Coronary artery (tissue), 2 donors: ENCODE measurements at places on chromosomes 11 and 22.

GRCh38 chr11:116499396-116500003 lies 273.3 kb downstream of the BUD13 start:
- peak; percentile 31 for DNase-seq

- no peak for DNase-seq
Observed at GRCh38 chr22:50470491-50470890, 4.3 kb downstream of the SBF1 start.

DNA sequence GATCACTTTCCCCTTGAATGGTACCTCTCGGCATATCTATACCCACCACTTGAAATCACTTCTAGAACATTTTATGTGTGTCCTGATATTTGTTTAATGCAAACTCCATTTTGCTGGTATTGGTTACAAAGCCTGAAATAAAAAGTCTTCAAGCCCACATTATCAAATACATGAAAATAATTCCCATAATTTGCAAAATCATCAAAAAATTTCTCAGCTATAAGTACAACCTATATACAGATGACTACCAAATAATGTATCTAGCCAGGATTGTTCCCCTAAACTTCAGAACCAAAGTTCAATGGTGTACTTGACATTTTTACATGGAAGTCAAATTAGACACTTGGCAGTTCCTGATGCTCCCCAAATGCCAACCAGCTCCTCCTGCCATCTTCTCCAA lies 71.8 kb downstream of the PRCP start:
- no peak for DNase-seq

- DNase-seq, result no peak
Observed at GRCh38 chr11:30741039-30741550, 154.9 kb upstream of the MPPED2 start.

GRCh38 chr22:29871684-29872083 lies 11.3 kb upstream of the MTMR3 start:
- no peak for DNase-seq

GRCh38 chr11:24386546-24387397 lies 110.1 kb upstream of the LUZP2 start:
- DNase-seq, result no peak

GRCh38 chr11:123308077-123308476 lies 113.0 kb upstream of the CLMP start:
- no peak for DNase-seq

- no peak for DNase-seq
Observed at GRCh38 chr11:58301576-58301975, 33.5 kb upstream of the OR10W1 start.

GRCh38 chr11:121535129-121535796 lies 82.5 kb upstream of the SORL1-AS1 start:
- no peak for DNase-seq

- no peak for DNase-seq
Observed at GRCh38 chr11:93248602-93249001, 50.8 kb upstream of the SLC36A4 start.
